ENCODE measurements at places on chromosomes 7 and 10. TPM values are rescaled to one million over a fixed set of nuclear protein-coding genes. Genes with fewer than 3 reads are reported as not detected.

- H3K4me3 ChIP-seq = no peak overlapping the region
- H3K27ac ChIP-seq = no peak overlapping the region
- no peak for DNase-seq
- no peaks in the 10 kb centered on the region for H3K36me3 ChIP-seq
- peaks cover 26% of the 10 kb centered on the region for H3K4me1 ChIP-seq
These were observed 166.9 kb upstream of the BMPER start for GRCh38 chr7:33738260-33738935.

- H3K36me3 ChIP-seq = no peaks in the 10 kb centered on the region
- H3K27me3 ChIP-seq = peaks cover 14% of the 10 kb centered on the region
- no peak for DNase-seq
- H3K27ac ChIP-seq = no peak overlapping the region
These were observed 171.6 kb downstream of the HERPUD2 start for GRCh38 chr7:35523292-35523691.

GRCh38 chr7:51311166-51311565 is 5.4 kb downstream of the COBL start:
- no peaks in the 10 kb centered on the region for H3K36me3 ChIP-seq
- no peaks in the 10 kb centered on the region for H3K27me3 ChIP-seq
- H3K4me1 ChIP-seq = peaks cover 18% of the 10 kb centered on the region
- DNase-seq = no peak
- no peak overlapping the region for H3K27ac ChIP-seq

DNA sequence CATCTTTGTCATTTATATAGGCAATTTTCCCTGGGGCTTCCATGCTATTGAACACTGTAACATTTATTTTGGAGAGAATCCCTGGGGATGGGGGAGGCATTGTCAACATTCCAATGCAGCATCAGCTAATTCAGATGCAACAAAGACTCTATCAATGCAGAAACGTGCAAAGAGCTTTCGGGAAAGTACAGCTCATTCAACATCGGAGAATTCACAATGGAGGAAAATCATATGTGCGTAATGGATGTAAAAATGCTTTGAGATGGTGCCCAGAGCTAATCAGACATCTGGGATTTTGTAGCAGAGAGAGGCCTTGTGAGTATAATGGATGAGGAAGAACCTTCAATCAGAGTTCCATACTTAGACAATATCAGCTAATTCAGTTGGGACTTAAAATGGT is 28.3 kb upstream of the FIS1 start:
- no peaks in the 10 kb centered on the region for H3K4me1 ChIP-seq
- H3K27me3 ChIP-seq = no peaks in the 10 kb centered on the region
- H3K4me3 ChIP-seq = no peak overlapping the region
- no peaks in the 10 kb centered on the region for H3K36me3 ChIP-seq
- H3K27ac ChIP-seq = no peak overlapping the region
- DNase-seq = no peak

DNA sequence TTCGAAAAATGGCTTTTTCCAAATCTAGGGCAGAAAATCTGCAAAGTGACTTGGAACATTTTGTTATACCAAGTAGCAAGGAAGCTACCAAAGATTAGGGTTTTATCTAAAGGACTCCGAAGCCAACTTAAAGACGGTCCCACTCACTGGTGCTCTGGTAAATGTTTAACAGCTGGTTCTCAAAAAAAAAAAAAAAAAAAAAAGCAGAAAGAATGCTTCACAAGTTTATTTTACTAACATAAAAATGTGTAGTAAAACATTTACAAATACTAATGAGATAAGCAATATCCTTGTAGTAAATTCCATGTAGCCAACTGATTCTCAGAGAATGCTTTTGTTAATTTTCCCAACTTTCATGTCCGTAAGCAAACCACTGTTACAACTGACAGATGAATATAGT is 38.4 kb downstream of the TAF3 start:
- no peak overlapping the region for H3K27ac ChIP-seq
- H3K4me3 ChIP-seq = no peak overlapping the region
- no peaks in the 10 kb centered on the region for H3K36me3 ChIP-seq
- H3K4me1 ChIP-seq = peaks cover 12% of the 10 kb centered on the region
- no peaks in the 10 kb centered on the region for H3K27me3 ChIP-seq

DNA sequence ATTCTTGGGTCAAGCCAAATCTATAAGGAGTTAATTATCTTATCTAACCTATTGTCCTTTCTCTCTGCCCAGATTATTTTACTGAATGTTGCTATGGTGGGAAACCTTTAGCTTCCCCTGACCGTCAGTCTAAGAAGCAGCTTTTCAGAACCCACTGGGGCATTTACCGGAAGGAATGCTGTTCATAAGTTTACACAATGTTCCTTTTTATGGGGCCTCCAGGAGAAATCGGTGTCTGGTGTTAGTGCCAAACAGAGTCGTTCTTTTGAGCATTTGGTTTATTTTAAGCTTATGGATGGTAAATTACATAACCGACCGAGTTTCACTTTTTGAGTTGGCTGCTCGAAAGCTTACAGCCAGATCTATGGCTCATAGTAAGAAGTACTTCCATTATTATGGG is 111.9 kb downstream of the CACNB2 start:
- no peaks in the 10 kb centered on the region for H3K36me3 ChIP-seq
- H3K27me3 ChIP-seq = no peaks in the 10 kb centered on the region
- peaks cover 3% of the 10 kb centered on the region for H3K4me1 ChIP-seq
- no peak overlapping the region for H3K4me3 ChIP-seq
- DNase-seq = no peak
- H3K27ac ChIP-seq = no peak overlapping the region

DNA sequence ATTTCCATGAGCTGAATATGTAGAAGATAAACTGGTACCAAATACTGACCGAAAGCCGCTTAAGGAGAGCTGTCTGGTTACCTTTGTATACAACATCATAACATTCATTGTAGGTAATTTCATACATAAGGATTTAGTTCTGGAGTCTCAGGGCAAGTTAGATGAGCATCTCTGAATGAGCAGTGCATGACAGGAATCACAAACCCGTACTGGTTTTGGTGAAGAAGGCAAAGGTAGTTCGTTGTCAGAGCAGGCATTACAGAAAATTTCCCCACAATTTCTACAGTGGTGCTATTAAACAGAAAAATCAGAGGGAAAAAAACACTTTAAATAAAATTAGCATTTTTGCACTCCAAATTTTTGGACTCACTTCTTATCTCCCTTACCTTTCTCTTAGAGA is 12.9 kb upstream of the PBLD start:
- H3K4me3 ChIP-seq = no peak overlapping the region
- no peak overlapping the region for H3K27ac ChIP-seq
- no peaks in the 10 kb centered on the region for H3K27me3 ChIP-seq

DNA sequence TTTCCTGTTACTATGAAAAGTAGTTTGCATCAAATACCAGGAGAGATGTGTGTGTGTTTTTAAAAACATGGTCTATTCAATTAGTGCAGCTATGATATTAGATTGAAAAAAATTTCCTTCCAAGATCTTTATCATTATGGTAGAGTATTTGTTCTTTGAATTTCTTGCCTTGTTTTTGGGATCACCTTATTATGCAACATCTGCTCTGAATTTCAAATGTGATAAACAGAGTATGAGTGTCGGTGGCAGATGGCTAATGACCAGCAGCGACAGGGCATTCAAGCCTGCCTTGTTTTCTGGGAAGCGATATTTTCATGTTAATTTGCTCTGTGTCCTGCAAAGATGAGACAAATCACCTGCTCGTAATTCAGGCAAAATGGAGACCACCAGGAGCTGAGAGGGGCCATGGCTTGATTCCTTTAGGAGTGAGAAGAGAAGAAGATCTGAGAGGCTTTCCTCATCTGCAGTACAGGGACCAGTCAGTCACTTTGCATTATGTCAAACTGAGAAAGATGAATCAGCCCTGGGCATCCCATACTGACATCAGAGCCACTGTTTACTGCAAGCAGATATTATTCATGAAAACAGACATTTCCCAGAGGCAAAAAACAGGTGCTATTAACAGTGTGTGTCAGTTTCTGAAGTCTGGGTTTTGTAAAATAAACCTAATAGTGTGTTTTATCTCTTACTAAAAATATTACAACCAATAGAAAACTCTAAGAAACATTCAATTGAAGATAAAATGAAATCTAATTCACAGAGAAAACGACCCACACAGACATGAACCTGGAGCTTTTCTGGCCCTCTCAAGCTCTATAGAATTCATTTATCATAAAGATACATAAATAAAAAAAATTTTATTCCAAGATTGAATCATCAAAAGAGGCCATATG is 67.6 kb downstream of the CDK6 start:
- H3K4me1 ChIP-seq = no peaks in the 10 kb centered on the region
- H3K36me3 ChIP-seq = peaks cover 9% of the 10 kb centered on the region

DNA sequence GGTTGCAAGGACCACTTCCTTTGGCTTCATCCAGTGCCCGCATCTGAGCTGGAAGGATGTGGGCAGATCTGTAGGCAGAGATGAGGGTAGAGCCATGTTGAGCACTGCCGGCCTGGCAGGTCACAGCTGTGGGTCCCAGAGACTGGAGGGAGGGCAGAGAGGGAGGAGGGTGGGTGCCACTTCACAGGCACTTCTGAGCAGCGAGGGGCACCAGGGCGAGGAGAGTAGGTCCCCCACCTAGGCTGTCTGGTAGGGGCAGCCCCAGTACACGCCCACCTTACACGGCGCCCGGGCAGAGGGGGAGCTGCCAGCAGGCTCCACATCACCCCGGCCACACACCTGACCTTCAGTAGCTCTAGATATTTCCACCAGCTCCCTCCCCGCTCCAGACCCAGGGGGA is 473.0 kb upstream of the FOXK1 start:
- H3K27me3 ChIP-seq = no peaks in the 10 kb centered on the region
- no peak overlapping the region for H3K27ac ChIP-seq
- no peaks in the 10 kb centered on the region for H3K4me1 ChIP-seq
- H3K4me3 ChIP-seq = no peak overlapping the region
- DNase-seq = no peak

Gene SPDYE9
- polyA plus RNA-seq = not detected

Gene CYP3A4
- not detected for polyA plus RNA-seq

Gene BRAF
- 6.5 TPM for polyA plus RNA-seq

Gene GRM3
- not detected for polyA plus RNA-seq

Gene CNNM1
- polyA plus RNA-seq = 0.15 TPM

Gene HMX2
- polyA plus RNA-seq = not detected

Gene PLPP4
- polyA plus RNA-seq = not detected

Gene FRMPD2
- 2.7 TPM for polyA plus RNA-seq

Data from lung (tissue), 17 donors.